ENCODE measurements at places on chromosomes 3 and 15.

GRCh38 chr3:119538772-119539171 lies 20.6 kb downstream of the CD80 start:
- no peak for DNase-seq

DNA sequence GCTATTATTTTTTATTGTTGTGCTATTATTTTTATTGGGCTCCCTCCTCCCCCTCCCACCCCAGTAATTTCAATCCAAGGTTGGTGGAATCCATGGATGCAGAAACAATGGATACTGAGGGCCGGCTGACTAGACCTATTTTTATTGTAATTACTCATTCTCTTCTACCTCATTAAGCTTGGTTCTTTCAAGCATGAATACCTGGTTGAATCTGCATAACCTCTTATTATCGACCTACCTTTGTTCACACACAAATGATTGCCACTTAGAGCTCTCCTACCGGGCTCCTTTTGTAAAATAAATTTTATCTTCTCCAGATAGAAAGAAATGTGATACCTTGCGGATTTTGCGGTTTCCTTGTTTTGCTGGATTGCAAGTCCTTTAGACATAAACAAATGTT lies 31.6 kb downstream of the BTD start:
- no peak for DNase-seq

- DNase-seq = no peak
These were observed 13.8 kb downstream of the RCCD1 start for GRCh38 chr15:90968434-90968833.

GRCh38 chr3:110708156-110708555 lies 363.5 kb upstream of the NECTIN3 start:
- no peak for DNase-seq

DNA sequence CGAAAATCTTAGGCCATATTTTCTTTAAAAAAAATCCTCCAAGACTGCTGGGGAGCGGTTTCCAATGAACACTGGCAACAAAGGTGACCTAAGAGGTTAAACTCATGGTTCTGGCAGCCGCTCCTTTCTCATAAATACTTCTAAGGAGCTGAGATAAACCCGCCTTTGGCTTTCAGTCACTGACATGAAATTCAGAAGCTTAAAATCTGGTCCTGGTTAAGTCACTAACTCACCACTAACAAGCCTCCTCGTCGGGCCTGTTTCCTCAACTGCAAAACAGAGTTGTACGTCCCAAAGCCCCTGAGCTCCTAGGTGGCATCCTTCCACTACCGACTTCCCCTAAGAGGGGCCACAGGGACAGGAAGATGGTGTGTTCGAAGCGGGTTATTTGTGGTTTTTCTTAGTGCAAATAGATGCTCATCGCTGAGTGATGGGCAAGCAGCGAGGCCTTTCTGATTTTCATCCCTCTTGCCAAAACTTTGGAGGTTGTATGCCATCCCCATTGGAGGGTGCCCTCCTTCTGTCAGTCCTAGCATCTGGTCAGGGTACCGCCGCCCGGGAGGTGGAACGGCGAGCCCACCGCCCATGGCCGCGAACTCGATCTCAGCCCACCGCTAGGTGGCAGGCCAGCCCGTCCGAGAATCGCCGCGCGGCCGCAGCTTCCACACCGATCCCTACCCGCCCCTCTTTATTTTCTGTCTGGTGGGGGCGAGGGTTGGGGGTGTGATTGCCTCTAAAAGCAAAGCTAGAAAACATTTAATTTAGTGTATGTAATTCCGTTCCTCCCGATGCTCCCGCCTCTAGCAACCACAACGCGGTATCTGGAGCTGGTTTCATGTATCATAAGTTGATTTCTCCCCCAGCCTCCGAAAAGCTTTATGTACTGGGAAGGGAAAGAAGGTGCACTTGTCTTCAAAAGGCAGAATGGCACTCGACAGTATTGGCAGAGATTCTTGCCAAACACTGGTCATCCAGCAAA lies 4.6 kb downstream of the BCL6 start:
- DNase-seq = peak; percentile 60

- no peak for DNase-seq
These were observed 170.8 kb downstream of the IGSF11 start for GRCh38 chr3:118863731-118864322.

DNA sequence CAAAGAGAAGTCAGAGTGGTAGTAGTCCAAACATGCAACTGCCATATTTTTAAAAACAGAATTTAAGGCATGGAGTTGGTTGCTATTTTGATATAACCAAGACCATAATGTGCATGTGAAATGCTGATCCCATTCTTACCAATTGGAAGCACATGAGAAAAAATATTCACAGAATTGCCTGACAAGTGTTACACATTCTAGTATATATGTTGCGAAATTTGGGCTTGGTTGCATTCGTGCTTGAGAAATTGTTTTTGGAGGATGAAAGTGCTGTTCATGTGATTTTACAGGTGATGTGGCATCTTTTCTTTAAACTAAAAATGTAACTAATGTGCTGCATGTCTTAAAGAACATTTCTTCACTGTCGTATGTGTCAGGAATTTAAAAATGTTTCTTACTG lies 199.7 kb downstream of the CHL1 start:
- DNase-seq = no peak

DNA sequence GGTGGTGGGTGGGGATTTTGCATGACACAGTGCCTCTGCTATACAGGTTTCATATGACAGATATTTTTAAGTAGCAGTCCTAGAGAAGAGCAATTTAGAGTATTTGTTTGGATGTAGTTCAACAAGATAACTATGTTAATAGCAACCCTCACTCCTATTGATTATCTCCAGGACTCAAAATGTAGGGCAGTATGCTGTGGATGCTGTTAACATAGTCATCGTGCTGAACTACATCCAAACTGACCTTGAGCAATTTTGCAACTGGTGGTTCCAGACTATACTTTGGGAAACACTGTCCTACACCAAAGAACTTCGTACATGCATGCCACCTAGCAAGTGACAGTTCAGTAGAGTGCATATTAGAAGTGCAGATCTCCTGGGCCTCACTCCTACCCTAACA lies 117.6 kb downstream of the IL5RA start:
- no peak for DNase-seq
